ENCODE measurements at places on chromosomes 4 and X.

- no peak for DNase-seq
These were observed 15.0 kb upstream of the UBE2D3 start for GRCh38 chr4:102842367-102842766.

DNA sequence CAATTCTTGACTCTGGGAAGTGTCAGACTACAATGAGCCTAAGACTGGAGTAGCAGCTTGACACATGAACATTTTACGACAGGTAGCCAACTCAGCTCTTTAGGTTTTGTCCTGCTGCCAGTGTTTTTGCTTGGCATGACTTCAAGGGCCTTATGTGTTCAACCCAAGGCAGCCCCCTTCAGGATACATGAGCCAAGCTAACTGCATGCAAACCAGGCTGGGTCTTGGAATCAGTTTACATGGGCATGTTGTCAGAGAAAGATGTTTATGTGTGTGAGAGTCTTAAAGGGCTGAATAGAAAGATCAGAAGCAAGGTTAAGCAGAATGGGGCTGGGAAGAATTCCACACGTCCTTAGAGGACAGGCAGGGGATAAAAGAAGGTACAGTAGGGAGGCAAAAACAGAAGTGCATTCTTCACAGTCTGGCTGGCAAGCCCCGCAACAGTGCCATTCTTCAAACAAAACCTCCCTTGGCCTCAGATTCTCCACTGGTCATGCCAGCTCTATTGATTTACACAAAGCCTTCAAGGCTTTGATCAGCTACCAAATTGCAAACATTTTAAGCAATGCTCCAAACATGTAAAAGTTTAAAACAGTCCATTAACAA, 97.3 kb downstream of the NKX6-1 start:
- no peak for DNase-seq

DNA sequence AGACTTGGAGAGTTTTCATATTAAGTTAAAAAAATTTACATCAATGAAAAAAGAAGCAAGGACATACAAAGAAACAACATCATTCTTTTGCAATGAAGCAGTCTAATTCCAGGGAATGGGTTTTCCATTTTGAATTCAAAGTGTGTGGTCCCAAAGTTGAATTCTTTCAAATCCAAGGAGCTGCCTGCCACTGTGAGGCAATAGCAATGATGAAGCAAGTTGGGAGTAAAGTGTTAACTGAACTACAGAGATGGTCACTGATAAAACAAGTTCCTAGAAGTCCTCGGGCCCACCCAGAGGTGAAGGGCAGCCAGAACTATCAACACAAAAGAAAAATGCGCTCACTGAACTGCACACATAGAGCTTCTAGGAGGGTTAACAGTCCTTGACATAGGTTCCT, 115.9 kb downstream of the RAB28 start:
- no peak for DNase-seq

GRCh38 chr4:47500776-47501175, 15.7 kb downstream of the ATP10D start:
- no peak for DNase-seq

- no peak for DNase-seq
These were observed 809 bp upstream of the H2AZ1 start for GRCh38 chr4:99950913-99951254.

DNA sequence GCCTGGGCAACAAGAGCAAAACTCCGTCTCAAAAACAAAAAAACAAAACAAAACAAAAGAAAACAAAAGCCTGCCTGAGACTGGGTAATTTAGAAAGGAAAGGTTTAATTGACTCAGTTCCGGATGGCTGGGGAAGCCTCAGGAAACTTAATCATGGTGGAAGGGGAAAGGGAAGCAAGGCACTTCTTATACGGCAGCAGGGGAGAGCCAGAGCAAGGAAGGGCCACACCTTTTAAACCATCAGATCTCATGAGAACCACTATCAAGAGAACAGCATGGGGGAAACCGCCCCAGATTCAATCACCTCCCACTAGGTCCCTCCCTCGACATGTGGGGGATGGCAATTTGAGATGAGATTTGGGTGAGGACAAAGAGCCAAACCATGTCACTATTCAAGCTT, 122.2 kb downstream of the UBE2K start:
- DNase-seq, result no peak

- no peak for DNase-seq
These were observed 95.4 kb downstream of the NFKB1 start for GRCh38 chr4:102596532-102596931.

DNA sequence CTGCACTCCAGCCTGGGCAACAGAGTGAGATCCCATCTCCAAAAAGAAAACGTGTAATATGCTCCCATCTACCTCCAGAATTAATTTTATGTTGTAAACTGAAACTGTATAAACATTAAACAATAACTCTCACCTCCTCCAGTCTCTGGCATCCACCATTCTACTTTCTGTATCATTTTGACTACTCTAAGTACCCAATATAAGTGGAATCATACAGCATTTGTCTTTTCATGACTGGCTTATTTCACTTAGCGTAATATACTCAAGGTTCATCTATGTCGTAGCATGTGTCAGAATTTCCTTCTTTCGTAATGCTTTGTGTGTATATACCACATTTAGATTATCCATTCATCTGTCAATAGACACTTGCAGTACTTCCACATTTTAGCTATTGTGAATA, 20.6 kb downstream of the F8 start:
- no peak for DNase-seq

- no peak for DNase-seq
These were observed 34.2 kb downstream of the BCOR start for GRCh38 chrX:40063555-40063954.

DNA sequence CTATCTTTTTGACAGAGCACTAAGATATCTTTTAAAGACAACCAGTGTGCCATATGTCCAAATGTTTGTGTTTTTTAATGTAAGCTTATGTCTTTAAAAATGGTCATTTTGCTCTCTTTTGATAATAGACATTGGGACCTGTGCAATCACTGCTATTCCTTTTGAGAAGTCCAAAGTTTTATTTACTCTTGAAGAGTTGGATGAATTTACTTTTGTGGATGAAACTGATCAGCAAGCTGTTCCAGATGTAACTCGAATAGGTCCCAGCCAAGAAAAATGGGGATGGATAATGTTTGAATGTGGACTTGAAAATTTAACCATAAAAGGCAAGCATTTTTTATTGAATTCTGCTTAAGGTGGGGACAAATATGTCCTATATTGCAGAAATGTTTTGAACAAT, 97.2 kb downstream of the BLTP1 start:
- no peak for DNase-seq

DNA sequence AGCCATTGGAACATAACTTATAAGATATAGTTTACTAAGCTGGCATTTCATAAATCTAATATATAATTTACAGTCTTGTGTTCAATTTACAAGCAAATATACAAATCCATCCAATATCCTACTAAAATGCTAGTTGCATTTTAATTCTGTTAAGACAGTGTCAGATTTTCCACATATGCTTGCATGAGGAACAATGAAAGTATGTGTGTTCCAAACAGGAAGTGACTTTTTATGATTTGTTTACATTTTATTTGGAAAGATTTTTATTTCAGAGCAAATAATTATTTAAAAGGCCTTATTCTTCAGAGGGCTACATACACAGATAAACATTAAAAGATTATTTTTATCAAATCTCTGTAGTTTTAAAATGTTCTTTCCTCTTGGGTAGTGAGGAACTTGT, 130.1 kb downstream of the KLHL34 start:
- no peak for DNase-seq

- no peak for DNase-seq
These were observed 5.3 kb downstream of the HCFC1 start for GRCh38 chrX:153966283-153966688.

DNA sequence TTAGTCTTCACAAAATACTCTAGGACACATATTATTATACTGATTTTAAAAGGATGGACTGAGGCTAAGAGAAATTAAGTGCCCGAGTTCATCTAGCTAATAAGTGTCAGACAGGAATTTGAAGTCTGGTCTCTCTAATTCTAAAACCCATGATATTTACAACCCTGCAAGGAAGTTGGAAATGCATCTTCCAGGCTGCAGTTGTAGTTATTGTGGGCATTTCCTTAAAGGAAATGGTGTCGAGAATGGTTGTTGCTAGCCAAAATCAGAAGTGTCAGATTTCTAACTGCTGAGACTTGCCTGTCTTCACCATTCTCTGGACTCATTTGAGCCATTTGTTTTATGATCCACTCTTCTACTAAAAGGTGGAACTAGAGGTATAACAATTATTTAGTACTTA, 82.5 kb downstream of the FAT4 start:
- no peak for DNase-seq

GRCh38 chr4:16745009-16745635, 153.3 kb downstream of the LDB2 start:
- no peak for DNase-seq

DNA sequence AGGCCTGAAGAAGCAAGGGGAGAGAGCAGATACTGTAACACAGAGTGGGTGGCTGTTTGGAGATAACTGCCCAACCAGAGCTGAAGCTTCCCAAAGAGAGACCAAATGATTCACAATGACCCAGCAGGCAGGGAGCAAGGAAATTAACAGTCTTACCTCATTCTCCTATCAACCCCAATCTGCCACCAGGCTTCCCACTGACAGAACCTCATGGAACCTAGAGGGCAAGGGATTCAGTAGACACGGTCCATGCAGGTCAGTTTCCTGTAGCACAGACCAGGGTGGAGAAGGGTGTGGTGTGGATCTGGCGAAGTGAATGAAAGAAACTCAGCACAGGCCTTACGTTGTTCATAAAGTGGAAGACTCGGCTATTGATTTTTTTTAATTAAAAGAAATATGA, 60.7 kb upstream of the ALB start:
- DNase-seq, result no peak

DNA sequence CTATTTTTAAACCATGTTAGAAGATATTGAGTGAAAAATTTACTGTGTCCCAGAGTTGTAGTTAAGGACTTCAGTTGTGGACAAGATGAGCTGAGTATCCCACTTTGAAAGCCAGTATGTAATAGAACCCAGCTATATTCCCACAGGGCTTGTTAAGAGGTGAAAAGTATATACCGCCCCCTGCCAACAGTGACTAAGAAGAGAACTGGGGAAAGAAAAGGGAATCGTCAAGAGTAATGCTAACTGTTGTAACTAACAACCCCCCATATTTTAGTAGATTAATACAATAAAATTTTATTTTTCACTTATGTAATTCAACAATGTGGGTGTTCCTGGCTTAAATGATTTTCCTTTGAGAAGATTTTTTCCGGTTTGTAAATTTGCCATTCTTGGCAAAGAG, 250.4 kb upstream of the GIMD1 start:
- no peak for DNase-seq

- no peak for DNase-seq
These were observed 133.4 kb downstream of the AREG start for GRCh38 chr4:74578329-74578728.

- no peak for DNase-seq
These were observed 414.4 kb downstream of the ARHGAP24 start for GRCh38 chr4:85889314-85889713.

DNA sequence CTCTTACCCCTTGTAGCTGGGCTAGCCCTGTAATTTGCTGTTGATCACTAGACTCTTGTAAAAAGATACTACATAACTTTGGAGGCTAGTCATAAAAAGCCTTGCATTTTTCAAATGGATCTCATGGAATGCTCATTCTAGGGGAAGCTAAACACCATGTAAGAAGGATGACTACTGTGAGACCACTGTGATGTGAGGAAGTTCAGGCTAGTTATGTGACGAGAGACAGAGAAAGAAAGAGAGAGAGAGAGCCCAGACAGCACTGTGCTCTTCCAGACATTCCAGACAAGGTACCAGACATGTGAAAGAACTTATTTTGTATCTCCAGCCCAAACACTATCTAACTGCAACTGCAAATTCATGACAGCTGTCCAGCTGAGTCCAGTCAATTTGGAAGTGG, 404.6 kb upstream of the PITX2 start:
- DNase-seq, result no peak
